ENCODE measurements at places on chromosomes 16 and 17.
A peak's percentile ranks its signal among the peaks of the same experiment; 100 is the strongest.

DNA sequence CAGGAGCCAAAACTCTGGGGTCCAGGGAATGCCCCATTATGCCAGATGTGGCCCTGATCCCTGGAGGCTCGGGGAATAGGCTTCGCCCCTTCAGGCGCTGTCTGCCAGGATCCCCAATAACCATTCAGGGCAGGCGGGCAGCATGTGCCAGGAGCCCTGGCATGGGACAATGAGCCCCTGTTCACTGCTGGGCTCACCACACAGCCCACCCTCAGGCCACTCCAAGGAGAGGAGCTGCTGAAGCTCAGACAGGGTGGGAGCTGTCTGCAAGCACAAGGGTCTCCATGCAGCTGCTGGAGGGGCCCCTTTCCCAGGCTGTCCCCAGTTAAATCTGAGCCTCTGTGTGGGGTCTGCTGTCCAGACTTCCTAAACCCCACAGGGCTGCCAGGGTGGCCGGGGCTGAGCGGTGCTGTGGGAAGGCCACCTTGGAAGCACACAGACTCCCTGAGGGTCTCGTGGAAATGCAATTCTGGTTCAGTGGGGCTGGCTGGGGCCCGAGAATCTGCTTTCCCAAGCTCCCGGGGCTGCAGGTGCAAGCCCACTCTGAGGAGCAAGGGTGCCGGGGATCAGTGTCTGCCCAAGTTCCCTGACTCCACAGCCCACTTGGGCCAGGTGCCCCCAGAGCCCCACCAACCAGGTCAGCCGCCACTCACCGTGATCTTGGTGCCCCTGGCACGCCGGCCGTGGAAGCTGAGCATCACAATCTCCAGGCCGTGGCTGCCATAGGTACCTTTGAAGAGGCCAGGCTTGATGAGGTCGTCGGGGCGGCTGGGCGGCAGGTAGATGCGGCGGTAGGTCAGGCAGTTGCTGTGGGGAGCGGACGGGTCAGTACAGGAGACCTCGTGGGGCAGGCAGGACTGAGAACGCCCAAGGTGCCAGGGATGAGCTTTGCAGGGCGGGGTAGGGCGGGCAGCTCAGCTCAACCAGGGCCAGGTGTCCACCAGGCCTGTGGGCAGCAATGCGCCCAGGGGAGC, 17.7 kb upstream of the C16orf95 start:
- DNase-seq = no peak

GRCh38 chr17:17635126-17635525, 43.6 kb upstream of the PEMT start:
- DNase-seq = no peak

- no peak for DNase-seq
Measured at GRCh38 chr16:85569615-85570212, 43.4 kb upstream of the GSE1 start.

- DNase-seq = no peak
Measured at GRCh38 chr16:56357765-56358322, 67.5 kb downstream of the AMFR start.

GRCh38 chr17:63847525-63848249, 5.2 kb upstream of the SMARCD2 start:
- no peak for DNase-seq

GRCh38 chr17:77746393-77746792, 212.1 kb upstream of the TNRC6C start:
- no peak for DNase-seq

- DNase-seq = no peak
Measured at GRCh38 chr17:2222901-2223616, 80.5 kb downstream of the SMG6 start.

DNA sequence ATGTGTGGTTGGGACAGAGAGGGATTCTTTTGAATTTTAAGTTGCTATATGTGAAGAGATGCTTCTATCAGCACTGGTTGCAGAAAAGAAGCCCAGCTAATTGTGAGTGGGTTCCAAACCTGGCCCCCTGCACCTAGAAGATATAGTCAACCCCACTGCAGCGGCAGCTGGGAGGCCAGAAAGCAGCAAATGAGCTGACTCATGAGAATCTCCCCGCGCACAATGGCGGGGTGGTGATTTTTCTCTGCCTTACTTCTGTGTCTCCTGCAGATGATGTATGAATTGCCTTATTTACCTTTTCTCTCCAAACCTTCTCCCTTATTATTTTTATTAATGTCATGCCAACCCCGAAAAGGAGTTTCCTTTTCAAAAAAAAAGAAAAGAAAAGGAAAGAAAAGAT, 89.7 kb downstream of the MAF start:
- no peak for DNase-seq

DNA sequence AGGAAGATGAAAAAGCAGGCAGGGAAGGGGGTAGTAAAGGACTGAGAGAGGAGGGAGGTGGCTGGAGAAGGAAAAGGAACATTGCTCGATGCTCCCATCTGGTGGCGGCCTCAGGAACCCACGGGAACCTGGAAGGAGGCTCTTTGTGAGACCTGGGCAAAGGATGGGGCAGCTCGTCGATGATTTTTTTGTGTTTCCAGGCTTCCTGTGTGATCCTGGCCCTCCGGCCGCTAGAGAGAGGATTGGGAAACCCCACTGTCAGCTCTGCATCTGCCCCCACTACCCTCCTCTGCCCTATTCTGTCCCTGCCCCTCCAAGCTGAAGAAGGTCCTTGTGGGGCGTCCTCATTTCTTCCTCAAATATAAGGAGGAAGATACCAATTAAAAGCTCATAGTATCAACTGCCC, 6.6 kb downstream of the WFIKKN2 start:
- DNase-seq = peak; percentile 72

- DNase-seq = no peak
Measured at GRCh38 chr17:4939546-4939795, 375 bp downstream of the SLC25A11 start.

- DNase-seq = no peak
Measured at GRCh38 chr17:65170839-65171238, 33.7 kb downstream of the RGS9 start.

DNA sequence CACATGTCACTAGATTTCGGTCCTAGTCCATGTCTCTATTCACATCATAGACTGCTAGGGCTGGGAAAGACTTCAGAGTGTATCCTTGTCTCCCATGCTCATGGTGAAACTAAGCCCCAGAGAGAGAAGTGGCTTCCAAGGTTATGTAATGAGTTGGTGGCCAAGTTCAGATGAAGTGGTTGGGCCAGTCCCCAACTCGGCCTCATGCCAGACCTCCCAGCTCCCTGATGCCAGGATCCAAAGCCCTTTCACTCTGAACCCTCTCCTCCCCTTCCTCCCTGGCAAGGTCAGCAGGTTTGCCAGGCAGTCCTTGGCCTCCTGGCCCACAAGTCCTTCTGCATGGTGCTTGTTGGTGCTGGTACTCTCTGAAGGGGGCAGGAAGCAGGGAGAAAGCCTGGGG, 189.7 kb downstream of the AXIN2 start:
- no peak for DNase-seq

DNA sequence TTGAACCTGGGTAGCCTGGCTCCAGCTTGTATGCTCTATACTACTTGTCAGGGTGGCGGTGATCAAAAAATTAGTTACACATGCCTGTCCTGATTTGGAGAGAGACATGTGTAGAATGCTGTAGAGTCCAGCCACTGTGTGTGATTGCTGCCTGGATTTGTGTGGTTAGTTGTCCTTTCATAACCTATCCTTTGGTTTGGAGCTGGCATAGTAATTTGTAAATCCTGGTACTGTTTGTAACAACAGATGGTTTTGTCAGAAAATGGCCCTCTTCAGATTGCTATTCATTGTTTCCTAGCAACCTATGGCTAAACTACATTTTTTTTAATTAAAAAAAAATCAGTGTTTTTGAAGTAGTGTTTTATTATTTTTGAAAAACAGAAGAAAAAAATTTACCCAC, 30.5 kb downstream of the ETV4 start:
- no peak for DNase-seq

GRCh38 chr16:3961449-3961849, 80.9 kb upstream of the CREBBP start:
- no peak for DNase-seq

DNA sequence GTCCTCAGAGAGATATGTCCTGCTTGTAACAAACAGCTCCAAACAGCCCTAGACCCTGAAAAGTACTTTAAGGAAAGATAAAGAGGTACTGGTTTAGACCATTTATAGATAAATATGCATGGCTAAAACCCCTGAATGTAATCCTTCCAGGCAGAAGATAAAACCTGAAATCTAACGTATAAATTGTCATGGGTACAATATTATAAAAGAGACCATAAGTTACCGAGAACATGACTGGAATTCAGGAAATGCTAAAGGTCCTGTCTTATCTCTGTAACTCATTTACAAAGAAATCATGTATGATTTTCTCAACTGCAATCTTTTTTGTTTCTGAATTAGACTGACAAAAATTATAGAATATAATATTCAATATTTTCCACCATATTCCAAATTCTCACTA, 9.2 kb upstream of the KANSL1 start:
- DNase-seq = no peak

GRCh38 chr16:31334934-31335333, 20.0 kb upstream of the ITGAX start:
- DNase-seq = no peak

- no peak for DNase-seq
Measured at GRCh38 chr17:12078791-12079190, 58.1 kb downstream of the MAP2K4 start.

GRCh38 chr16:58462997-58463941, 36.7 kb upstream of the NDRG4 start:
- DNase-seq = peak; percentile 23

DNA sequence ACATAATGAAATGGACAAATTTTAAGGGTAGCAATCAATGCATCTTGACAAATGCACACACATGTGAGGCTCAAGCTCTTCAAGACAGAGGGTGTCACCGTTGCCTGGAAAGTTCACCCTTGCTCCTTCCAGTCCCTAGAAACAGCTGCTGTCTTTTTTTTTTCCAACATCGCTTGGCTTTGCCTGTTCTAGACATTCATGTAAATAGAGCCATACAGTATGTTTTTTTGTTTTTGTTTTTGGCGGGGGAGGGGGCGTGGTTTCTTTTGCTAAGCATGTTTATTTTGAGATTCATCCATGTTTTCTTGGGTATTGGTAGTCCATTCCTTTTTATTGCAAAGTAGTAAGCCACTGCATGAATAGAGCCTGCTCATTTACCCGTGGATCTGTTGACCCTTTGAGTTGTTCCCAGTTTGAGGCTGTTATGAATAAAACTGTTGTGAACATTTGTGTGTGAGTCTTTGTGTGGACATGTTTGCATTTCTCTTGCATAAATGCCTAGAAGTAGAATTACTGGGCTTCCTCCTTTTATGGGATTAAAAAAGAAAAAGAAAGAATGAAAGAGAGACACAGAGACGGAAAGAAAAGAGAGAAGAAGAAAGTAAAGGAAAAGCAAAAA, 78.4 kb downstream of the NT5M start:
- no peak for DNase-seq

DNA sequence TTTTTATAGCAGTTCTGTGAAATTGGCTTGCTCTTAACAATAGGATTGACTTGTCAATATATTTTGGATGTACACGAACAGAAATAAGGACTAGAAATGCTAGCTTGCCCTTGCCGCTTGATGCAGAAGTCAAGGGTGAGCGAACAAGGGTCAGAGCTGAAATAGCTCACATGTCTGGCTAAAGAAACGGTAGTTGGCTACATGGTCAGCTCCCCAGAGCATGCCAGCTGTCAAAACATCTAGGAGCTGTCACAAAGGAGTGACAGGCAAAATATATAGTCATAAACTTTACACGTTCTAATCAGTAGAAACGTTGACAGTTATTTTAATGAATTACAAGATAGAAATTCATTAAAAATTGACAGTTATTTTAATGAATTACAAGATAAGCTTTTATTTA, 2.9 kb upstream of the MEIOB start:
- DNase-seq = no peak

DNA sequence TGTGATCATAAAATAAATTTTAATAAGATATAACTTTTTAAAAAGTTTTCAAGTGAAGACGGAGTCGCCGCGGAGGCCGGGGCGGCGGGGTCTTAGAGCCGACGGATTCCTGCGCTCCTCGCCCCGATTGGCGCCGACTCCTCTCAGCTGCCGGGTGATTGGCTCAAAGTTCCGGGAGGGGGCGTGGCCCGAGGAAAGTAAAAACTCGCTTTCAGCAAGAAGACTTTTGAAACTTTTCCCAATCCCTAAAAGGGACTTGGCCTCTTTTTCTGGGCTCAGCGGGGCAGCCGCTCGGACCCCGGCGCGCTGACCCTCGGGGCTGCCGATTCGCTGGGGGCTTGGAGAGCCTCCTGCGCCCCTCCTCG, at the start of gene FOXC2:
TSS of gene FOXC2 (plus strand) at position 229 of the 365 bp plus-strand sequence. CDS start 507 bp downstream, outside the sequence.
- DNase-seq = peak; percentile 83

DNA sequence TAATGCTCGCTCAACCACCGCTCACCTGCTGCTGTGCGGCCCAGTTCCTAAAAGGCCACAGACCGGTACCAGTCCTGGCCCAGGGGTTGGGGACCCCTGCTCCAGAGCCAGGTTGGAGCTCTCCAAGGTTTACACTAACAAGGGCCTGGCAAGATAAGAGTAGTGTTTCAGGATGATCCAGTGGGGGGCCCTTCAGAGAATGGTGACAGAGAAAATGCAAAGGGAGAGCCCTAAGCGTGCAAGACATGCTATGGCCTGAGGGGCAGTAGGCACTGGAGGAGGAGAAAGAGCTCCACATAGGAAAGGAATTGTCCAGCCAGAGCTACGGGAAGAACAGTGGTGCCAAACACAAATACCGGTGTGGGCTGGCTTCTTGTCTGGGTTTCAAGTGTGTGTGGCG, 233.4 kb downstream of the STX8 start:
- no peak for DNase-seq

GRCh38 chr17:46166692-46167249, 26.5 kb downstream of the KANSL1 start:
- DNase-seq = no peak

DNA sequence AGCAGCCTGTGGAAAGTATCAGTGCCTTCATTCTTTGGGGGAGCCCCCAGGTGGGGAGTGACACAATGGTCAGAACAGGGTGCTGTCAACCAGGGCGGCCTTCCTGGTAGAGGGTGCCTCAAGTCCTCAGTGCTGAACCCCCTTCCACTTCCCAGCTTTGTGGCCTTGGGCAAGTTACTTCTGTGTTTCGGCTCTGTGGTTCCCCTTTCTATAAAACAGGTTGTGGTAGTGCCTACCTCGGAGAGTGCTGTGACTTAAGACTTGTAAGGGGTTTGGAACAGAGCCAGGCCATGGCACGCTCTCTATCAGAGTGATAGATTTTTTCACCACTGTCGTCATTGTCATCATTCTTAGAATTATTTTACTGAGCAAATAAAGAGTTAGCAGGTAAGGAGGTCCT, 141.1 kb downstream of the CCDC182 start:
- DNase-seq = no peak

DNA sequence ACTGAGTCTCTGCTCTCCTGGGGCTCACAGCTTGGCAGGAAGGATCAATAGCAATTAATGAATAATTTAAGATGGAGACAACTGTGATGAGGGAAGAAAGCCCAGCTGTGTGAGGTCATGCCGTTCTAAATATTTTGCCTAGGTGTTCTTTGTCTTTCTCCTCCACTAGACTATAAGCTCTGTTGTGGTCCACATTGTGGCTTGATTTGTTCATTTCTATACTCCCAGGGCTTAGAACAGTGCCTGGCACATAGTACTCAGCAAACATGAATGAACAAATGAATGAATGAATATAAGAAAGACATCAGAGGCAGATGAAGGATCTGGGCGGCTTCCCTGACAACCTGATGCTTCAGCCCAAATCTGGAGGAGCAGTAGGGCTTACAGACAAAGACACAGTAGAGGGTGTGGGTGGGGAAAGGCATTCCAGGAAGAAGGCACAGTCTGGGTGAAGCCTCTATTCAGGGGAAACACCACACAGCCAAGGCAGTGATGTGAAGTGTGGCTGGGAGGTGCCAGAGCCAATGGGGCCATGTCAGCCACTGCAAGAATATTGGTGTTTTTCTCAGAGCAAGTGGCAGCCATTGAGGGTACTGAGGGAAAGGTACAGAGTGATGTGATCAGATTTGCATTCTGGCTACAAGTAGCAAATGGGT, 8.3 kb downstream of the CDH13 start:
- DNase-seq = no peak

- no peak for DNase-seq
Measured at GRCh38 chr16:17273142-17273561, 197.6 kb downstream of the XYLT1 start.
